ENCODE measurements at places on chromosomes 6 and 20.

GRCh38 chr6:126040826-126041225 is 54.5 kb downstream of the TRMT11 start:
- no peak for DNase-seq

DNA sequence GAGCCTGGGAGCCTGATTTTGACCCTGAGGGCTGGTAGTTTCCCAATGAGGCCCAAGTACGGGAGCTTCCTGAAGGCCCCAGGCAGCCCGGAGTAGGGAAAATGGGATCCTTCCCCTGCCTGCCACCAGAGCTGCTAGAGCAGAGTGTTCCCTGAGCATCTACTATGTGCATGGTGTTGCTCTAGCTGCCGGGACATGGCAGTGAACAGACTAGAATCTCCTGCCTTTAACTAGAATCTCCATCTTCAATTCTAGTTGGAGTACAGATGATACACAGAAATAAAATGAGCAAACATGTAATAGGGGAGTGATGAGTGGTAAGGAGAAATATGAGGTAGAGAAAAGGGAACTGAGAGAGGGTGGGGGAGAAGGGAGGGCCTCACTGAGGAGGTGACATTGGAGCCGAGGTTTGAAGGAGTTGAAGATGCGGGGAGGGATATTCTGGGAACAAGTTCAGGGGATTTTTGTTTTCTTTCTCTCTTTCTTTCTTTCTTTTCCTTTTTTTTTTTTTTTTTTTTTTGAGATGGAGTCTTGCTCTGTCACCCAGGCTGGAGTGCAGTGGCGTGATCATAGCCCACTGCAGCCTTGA is 18.5 kb downstream of the VSTM2L start:
- no peak for DNase-seq

GRCh38 chr6:30601815-30602641 is 15.0 kb downstream of the PPP1R10 start:
- DNase-seq: no peak

GRCh38 chr6:139757784-139758183 is 383.3 kb upstream of the CITED2 start:
- DNase-seq: no peak

- DNase-seq: no peak
Observed at GRCh38 chr6:70901324-70901723, 55.5 kb downstream of the B3GAT2 start.

DNA sequence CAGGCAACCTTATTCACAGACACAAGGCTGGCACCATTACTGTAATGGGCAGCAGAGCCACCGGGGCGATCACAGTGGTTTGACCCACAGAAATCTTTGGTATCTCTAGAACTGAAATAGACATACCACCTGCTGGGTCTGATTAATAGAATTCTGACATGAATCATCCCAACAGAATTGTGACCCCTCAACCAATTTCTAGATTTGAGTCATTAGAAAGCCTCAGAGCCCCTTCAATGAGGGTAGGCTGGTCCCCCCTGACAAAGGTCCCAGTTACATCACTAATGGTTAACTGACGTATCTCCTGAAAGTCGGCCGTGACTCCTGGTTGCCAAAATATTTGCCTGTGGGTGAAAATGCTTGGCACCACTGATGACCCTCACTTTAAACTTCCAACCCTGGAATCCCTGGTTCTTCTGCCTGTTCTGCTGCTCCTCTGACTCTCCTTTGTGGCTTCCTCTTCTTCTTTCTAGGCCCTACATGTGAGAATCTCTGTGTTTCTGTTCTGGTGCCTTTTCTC is 124.9 kb upstream of the ARID1B start:
- DNase-seq: no peak

DNA sequence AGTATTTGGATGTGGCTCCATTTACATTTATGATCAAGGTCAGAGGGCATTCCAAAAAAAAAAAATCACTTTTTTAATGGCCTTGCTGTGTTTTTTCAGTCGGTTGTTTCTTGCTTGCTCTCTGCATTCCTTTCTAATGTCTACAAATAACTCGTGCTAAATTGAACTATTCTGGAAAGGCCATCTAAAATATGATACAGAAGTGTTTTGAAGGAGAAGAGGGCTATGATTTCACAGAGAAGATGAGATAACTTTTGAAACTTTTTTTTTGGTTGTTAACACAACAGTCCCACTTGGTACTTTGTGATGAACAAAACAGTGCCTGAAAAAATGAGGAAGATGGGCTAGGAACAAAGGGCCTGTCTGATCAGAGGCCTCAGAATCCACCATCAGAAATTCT is 156.1 kb upstream of the SMLR1 start:
- no peak for DNase-seq

DNA sequence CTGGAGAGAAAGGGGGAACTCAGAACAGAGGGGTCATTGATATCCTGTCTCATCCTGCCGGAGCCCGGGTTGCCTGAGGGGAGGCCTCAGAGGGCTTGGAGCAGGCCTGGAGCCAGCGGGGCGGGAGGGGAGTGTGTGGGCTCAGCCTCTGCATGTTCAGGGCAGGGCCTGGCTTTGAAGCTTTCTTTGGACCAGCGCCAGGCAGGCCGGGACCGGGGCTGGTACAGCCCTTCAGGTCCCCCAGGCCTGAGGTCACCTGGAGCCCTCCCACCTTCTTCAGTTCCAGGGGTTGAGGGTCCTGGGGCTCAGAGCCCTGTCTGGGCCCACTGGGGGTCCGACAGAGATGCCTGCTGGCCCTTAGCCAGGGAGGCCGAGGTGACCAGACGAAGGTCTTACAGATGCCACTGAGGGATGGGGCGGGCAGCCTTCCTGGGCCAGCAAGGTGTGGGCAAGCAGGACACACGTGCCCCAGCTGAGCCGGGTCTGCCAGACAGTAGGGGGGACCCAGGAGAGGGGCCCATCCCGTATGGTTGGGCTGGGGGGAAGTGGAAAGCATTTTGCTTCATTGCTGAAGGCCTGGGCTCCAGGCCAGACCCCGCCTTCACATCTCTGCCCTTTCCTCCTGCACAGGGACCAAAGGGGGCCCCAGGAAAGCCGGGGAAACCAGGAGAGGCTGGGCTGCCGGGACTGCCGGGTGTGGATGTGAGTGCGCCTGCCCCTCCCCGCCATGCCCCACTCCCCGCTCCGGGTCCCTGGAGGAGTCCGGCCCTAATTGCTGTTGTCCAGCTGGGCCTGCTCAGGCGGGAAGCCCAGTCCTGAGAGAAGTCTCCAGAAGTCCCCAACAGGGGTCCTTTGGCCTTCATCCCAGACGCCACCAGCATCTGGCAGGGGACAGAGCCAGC is 2.0 kb downstream of the COL9A3 start:
- DNase-seq: no peak

All from NCI-H187 treated with DMSO at 0.1 percent for 48 hours (cell line).